Stimulated activated memory B cell treated with anti-CD40 and anti-IgM and Interleukin-4, amounts not matched to agents 10 μg/mL and 1 μg/mL and 100 μg/mL, for 72 hours (primary cell): ENCODE measurements at places on chromosomes 1 and 21.
A peak's percentile ranks its signal among the peaks of the same experiment; 100 is the strongest.

DNA sequence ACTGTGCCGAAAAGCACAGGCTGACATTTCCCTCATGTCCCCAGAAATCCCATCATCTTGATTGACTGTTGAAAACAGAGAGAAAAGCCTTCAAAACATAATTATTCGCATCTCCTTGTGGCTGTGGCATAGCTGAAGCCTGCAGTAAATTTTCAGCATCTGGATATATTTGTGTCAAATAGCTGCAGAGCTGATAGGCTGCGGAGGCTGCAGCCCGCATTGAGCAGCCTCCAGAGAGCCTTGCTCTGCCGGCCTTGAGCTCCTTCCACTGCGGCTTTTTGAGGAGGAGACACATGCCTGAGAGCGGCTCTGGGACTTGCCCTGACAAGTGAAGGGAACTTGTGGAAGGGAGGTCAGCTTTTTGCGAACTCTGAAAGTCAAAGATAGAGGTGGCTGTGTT, 144.7 kb downstream of the RYR2 start:
- ATAC-seq = peak; percentile 6

GRCh38 chr1:78143152-78143551, 97.4 kb downstream of the GIPC2 start:
- peak; percentile 87 for ATAC-seq

- no peak for ATAC-seq
These were observed 22.7 kb downstream of the NAV1 start for GRCh38 chr1:201561601-201562000.

DNA sequence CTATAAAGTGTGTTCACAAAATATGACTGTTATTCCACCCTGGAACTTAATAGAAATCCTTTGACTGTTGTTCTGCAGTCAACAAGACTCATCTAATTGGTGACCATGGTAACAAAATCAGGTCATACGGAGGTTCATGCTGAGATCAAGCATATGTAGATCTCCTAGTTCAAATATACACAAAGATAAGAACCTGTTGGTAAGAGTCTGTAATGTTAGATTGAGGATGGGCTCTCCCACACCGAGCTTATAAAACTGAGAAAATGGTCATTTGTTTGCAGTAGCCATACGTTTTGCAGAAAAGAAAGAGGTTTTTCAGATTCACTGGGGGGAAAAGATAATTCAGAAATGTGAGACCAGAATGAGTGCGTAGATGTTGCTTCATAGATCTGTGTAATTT, 468.1 kb downstream of the RPS6KC1 start:
- ATAC-seq = no peak

GRCh38 chr1:41360786-41361494, at the start of gene FOXO6:
Gene FOXO6, plus strand, starts transcription at chr1:41361434.
- peak; percentile 95 for ATAC-seq

DNA sequence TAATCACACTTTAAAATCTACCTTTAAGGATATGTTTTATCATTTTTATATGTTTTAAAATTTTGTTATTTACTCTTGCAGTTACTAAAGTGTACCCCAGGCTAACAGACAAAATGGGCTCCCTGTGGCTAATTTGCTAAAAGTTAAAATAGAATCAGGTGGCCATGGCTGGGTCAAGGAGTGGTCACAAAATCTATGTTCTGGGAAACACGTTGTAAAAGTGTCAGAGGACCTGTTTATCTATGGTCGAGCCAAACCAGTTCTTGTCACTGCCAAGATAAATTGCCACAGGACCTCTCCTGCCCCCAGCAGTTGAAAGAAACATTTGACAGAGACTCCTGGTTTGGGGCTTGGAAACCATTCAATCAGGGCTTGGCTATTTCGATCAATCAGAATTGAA, 21.2 kb upstream of the TTLL7 start:
- ATAC-seq = no peak
